ENCODE measurements at places on chromosomes 3 and 15.
A peak's percentile ranks its signal among the peaks of the same experiment; 100 is the strongest.

DNA sequence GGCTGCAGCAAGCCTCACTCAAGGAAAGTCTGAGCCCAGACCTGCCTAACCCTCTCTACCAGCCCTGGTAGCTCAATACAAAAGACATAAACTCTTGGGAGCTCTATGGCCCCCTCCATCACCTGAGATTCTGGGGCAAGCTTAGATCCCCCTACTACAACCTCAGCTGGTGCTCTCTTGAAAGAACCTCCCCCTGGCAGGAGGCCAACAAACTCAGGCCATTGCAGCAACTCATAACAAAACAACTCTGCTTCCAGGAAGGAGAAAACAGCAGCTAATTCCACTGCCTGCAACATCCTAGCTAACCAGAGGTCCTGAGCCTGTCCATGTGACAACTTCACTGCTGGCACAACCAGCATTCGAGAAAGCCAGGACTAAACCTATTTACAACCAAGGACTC is 169.2 kb downstream of the ROBO1 start:
- peak; percentile 30 for DNase-seq

DNA sequence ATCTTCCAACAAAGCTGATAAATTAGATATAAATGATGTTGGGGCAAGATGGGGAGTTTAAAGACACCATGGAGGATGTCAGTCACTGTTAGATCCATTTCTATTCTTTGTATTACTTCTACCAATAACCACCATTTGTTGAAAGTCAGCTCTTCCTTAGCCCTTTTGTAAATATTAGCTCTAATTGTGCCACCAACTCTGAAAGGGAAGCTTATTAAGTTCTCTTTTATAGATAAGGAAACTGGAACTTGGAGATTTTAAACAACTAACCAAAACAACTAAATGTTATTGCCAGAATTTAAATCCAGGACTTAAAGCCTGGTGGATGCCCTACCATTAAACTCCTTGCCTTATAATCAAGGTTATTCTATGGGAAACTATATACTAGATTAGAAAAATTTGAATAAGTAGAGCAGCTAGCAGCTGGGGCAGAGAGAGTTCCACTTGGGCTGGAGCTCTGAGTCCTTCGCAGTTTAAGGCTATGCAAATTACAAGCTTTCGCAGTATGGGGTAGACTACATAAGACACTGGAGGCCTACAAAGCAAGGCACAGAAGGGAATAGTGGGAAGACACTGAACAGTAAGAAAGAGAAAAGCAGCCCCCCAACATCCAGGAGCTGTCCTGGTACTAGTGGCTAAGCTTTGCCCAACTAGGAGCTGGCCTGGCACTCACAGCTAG is 52.6 kb downstream of the TM4SF18 start:
- no peak for DNase-seq

GRCh38 chr15:60531801-60532200 is 52.9 kb upstream of the ICE2 start:
- DNase-seq, result no peak

- DNase-seq, result no peak
Observed at GRCh38 chr15:85540085-85540797, 159.8 kb downstream of the AKAP13 start.

DNA sequence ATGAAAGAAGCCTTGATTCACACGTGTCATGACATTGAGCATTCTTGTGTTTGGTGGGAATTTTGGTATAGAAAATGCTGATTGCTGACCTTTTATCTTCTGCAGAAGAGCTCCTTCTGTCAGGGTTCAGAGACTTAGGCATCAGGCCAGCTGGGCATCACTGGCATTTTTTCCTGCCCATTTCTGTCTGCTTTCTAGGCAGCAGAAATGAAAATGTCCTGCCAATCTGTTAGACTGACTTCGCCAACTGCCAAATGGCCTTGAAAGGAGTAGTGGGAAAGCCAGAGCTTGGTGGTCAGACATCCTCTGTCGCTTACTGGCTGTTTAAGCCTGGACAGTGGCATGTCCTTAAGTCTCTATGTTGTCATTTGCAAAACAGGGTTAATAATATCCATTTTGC is 57.4 kb downstream of the EEFSEC start:
- no peak for DNase-seq

DNA sequence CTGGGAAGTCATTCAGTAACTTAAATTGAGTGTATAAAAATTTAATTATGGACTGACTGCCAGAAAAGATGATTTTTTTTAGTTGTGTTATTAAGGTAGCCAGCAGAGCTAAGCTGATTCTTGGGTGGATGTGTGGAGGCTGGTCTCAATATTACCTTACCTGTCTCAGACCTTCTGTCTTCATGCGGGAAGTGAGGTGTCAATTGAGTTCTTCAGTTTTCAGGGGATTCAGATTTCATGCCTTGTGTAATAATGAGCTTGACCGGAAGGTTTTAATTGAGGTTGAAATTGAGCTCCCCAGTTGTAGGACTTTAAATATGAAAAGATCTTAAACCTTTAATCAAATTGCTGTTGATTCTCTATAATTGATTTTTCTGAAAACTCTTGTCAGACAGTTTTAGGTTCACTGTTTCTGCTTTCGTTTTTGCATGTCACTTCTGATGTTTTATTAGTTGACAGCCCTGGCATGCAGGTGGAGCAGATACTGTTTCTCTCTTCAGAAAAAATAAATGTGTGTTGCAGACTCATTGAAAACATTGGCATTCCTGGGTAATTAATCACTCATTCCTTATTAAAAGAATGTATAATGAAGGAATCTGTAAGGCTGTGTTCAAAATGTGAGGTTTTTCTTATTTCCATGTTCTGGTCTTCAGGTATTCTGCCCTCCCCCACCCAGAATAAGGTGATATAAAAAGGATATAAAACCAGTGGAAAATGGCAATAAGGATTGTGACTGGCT is 54.5 kb downstream of the PSMD6 start:
- no peak for DNase-seq

GRCh38 chr3:52831500-52832301 is 1.2 kb upstream of the ITIH4 start:
- DNase-seq, result peak; percentile 91

- peak; percentile 48 for DNase-seq
Observed at GRCh38 chr3:184635126-184635525, 73.5 kb downstream of the EPHB3 start.

DNA sequence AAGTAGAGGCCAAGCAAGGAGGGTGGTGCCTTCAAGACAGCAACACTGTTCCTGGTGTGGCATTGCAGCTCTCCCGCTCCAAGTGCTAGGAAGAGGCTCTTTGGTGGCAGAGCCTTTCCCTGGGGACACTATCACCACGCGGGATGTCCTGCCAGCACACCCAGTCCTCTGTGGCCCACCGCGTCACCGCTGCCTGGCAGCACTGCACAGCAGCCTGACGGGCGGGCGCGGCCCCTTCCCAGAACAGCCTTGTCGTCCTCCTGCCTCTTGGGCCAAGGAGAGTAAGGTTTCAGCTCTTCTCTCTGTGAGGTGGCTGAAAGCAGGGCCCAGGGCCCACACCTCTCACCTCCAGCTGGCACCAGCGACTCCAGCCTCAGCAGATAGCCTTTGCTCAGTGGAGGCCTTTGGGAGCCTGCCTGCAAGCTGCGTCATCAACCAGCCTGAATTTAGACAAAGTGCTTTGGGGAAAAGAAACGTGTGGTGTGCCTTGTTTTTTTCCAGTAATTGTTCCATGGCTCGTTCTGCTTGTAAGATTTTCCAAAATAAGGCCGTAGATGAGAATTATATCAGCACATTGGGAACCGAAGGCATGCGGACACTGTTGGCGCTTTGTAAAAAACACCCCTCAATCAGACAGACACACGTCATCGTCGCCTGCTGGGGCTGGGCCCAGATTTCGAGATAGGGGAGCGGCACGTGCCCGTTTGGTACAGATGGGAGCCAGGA is 65.0 kb downstream of the AAGAB start:
- peak; percentile 0 for DNase-seq

DNA sequence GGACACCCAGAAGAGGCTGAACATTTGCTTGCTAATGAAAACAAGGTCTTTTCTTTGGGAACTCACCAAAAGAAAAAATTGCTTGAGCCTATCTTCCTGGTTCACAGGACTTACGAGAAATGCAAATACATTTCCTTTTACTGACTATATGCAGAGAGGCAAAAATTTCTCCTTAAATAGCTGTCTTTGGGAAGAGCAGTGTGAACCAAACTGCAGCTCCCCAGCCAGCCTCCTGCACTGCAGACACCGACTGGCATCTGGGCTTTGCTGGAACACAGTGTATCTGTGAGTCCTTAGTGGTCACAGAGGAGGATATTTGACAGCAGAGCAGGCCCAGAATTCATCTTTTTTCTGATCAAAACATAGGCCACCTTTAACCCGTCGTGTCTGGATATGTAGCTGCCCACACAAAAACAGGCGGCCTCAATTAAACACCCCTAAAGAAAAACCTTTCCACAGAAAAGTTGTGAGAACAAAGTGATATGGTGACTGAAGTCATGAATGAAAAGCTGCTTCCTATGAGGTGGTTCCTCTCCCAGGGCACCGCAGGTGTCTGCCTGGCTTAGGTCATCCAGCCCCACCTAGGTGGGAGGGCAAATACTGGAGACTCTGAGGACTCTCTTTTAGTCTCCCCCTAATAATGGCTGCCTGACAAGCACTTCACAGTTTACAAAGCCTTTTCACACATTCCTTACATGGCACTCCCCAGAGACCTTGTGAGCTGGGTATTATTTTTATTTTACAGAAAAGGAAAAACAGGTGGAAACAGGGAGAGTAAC is 46.1 kb upstream of the TMEM158 start:
- no peak for DNase-seq

DNA sequence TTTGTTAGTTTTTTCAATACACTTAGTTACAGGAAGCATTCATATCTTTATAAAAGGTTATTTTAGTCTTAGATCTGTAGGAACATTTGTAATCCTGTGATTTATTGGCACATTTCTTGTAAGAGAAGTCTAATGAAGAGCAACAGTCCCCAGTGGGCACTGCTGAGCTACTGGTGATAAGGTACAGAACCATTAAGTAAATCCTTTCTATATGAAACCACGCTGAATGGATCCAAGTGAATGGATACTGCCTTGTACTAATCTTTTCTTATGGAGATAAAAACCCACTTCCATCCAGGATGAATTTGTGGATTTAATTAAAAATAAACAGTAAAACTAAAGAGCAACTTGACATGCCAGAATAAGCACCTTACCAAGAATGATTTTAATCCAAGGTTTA is 64.0 kb downstream of the SHQ1 start:
- DNase-seq, result no peak

- no peak for DNase-seq
Observed at GRCh38 chr15:51625236-51625635, 2.7 kb upstream of the DMXL2 start.

GRCh38 chr15:80659375-80659774 is 35.7 kb upstream of the ABHD17C start:
- DNase-seq, result peak; percentile 4

DNA sequence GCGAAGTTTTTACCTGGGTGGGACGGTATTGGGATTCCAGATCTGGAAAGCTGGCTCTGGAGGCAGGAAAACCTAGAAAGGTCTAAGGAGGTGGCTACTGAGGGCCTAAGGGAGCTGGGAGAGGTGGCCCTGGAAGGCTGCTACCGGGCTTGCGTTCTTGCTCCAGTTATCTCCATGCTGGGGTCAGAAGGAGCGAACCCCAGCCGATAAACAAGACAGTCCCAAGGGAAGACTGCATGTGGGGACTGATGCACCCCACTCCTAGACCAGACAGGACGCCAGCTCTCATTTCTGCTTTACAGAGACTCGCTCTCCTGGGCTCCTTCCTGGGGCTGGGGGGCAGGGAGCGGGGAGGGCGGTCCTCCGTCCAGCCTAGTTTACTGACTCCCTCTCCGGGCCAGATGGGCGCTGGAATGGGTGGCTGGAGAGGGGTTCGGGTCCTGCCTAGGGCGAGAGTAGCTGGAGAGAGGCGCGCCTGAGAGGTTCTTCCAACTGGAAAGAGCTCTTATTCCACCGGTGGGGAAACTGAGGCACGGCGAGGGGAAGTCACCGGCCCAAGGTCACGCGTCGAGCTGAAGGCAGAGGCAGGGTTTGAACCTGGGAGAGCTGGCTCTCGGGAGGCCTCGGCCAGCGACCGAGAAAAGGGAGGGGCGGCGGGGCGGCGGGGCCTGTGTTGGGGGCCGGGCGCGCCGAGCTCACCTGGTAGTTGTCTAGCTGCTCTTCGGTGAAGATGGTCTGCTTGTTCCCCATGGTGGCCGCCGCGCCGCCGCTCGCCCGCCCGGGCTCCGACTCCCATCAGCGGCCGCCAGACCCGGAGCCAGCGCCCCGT is 565 bp downstream of the CIB2 start:
- DNase-seq, result no peak

DNA sequence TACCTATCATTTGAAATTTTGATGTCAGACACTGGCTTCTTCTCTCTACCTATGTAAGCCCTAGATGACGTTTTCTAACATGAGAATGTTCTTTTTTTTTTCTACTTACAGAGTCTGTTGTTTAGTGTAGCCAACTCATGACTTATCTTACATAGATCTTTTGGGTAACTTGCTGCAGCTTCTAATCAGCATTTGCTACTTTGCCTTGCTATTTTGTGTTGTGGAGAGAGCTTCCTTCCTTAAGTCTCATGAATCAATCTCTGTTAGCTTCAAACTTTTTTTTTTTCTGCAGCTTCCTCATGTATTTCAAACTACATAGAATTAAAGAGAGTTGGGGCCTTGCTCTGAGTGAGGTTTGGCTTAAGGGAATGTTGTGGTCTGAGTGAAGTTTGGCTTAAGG is 568.7 kb upstream of the BCHE start:
- DNase-seq, result peak; percentile 8

- DNase-seq, result no peak
Observed at GRCh38 chr15:64743691-64744090, 31.7 kb downstream of the RBPMS2 start.

DNA sequence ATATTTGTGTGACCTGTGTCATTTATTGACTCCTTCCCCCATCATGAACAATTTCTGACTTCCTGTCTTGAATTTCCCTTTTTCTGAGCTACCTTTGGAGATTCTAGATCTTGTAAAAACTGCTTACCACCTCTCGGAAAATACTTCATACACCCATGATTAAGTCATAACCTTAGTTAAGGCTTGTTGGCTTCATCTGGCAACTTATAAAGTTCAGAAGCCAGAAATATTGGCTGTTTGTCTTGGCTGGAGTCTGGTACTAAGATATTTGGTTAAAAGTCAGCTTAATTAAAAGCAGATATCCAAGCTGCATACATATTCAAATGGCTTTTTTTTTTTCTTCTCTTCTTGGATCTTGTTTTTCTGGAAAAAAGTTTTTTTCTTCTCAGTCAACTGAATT is 37.3 kb upstream of the B3GALNT1 start:
- DNase-seq, result peak; percentile 40

- no peak for DNase-seq
Observed at GRCh38 chr3:2082871-2083480, 15.7 kb upstream of the CNTN4 start.

GRCh38 chr15:56460071-56460470 is 4.9 kb downstream of the MNS1 start:
- DNase-seq, result no peak

GRCh38 chr3:134666052-134666451 is 15.2 kb upstream of the KY start:
- no peak for DNase-seq

GRCh38 chr15:32861761-32862160 is 144.0 kb downstream of the GREM1 start:
- peak; percentile 88 for DNase-seq

- no peak for DNase-seq
Observed at GRCh38 chr3:184368116-184368515, 6.6 kb downstream of the POLR2H start.

GRCh38 chr3:53551324-53551723 is 56.9 kb downstream of the CACNA1D start:
- DNase-seq, result no peak

GRCh38 chr3:123523023-123523412 is 61.8 kb downstream of the HACD2 start:
- DNase-seq, result no peak

GRCh38 chr15:44813231-44813630 is 76.9 kb downstream of the TRIM69 start:
- no peak for DNase-seq

- DNase-seq, result peak; percentile 92
Observed at GRCh38 chr3:124986192-124987143, 51.9 kb upstream of the MUC13 start.
